ENCODE measurements at places on chromosomes 4 and X.

GRCh38 chr4:188971125-188971524 is 831.9 kb downstream of the TRIML1 start:
- no peak for DNase-seq

DNA sequence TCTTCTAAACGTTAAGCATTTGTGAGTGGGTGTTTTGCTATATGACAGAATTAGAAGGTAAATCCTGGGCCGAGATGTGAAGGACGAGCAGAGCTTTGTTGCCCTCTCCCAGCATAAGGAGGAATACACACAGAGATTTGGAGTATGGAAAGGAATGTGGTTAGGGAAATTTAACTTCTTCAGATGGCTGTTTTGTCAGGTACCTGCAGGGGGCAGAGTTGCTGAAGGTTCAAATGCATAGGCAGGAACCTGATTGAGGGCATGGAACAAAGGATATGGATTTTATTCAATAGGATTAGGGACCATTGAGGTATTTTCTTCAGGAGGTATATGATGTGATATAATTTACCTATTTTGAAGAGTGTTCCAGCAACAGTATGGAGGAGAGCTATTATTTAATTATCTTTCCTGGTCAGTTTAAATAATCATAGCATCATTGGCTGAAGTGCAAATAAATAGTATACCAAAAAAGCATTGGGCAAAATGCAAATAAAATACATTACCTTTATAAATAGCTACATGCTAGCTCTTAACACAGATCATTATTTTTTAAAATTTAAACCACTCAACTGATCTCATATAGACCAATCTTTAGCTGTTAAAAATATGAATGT is 143.6 kb downstream of the SLIT2 start:
- peak; percentile 99 for DNase-seq

GRCh38 chr4:30863021-30863420 is 142.9 kb downstream of the PCDH7 start:
- no peak for DNase-seq

GRCh38 chr4:53786632-53787031 is 195.3 kb upstream of the LNX1 start:
- DNase-seq: no peak

- no peak for DNase-seq
These were observed 49.5 kb upstream of the HELT start for GRCh38 chr4:184968784-184969201.

DNA sequence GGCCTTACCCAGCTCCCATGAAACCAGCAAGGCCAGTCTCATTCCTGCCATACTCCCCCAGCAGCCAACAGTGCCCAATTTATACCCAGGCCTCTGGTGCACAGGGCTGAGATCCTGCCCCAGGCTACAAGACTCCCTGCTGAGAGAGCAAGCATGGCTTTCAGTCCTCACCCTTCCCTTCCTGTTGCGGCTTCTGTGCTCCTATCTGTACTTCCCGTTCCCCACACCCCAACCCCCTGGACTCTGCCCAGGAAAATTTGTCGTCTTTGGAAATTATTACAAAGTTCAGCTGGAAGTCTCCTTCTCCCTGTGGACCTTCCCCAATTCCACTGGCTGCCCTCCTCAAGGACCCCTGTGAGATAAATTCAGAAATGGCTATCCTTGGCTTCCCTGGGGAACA is 84.1 kb upstream of the GK2 start:
- no peak for DNase-seq

GRCh38 chrX:69543572-69543971 is 39.4 kb downstream of the NALF2 start:
- no peak for DNase-seq

DNA sequence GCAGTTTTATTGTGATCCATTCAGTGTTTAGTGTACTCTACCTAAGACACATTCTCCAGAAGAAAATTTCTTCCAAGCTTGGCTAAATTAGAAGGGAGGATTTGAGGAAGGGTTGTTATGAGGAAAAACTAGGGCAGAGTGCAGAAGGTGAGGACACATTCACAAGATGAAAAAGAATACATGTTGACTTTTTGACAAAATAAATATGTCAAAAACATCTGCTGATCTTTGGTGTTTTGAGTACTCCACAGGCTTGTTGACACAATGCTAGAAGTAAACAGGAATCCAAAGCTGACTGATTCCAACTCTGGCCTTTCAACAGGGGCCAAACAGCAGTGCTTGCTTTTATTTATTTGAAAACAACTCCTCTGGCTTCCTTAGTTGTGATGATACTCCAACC is 125.8 kb upstream of the SLC7A11 start:
- no peak for DNase-seq

Data from NCI-H2081 (cell line).